ENCODE measurements at places on chromosomes 3 and 15. TPM values are rescaled to one million over a fixed set of nuclear protein-coding genes. Genes with fewer than 3 reads are reported as not detected.

The HTR3E gene
- total RNA-seq: not detected

The KCNAB1 gene
- total RNA-seq: 0.42 TPM

The RARB gene
- total RNA-seq: 2.0 TPM

The RBM6 gene
- total RNA-seq: 72.7 TPM

The OXTR gene
- 4.2 TPM for total RNA-seq

The TPRG1 gene
- 1.4 TPM for total RNA-seq

The AGTR1 gene
- total RNA-seq: 0.30 TPM

The GJD2 gene
- total RNA-seq: 0.07 TPM

The NR2F2 gene
- total RNA-seq: 0.17 TPM

The PFKFB4 gene
- total RNA-seq: 11.4 TPM

The LIPH gene
- total RNA-seq: 0.21 TPM

The TUSC7 gene
- not detected for total RNA-seq

The C2CD4A gene
- total RNA-seq: not detected

The ZDHHC19 gene
- total RNA-seq: 1.8 TPM

The DBR1 gene
- 16.0 TPM for total RNA-seq

The CPNE9 gene
- 0.38 TPM for total RNA-seq

The IL12A gene
- 1.1 TPM for total RNA-seq

The ABTB1 gene
- 4.7 TPM for total RNA-seq

The PSTPIP1 gene
- total RNA-seq: 1.3 TPM

The CHP1 gene
- total RNA-seq: 58.0 TPM

The FAM43A gene
- 5.0 TPM for total RNA-seq

The GOLGA8M gene
- total RNA-seq: not detected

The LCTL gene
- total RNA-seq: 1.9 TPM

The NOX5 gene
- total RNA-seq: not detected

The OSTN gene
- total RNA-seq: not detected

The RLBP1 gene
- not detected for total RNA-seq

The FAM227B gene
- total RNA-seq: 4.9 TPM

The GCSAM gene
- total RNA-seq: not detected

The GOLGA6D gene
- total RNA-seq: 1.1 TPM

The SPSB4 gene
- total RNA-seq: 35.1 TPM

The TLNRD1 gene
- total RNA-seq: 38.4 TPM

The CD276 gene
- 136 TPM for total RNA-seq

The TMEM212 gene
- not detected for total RNA-seq

The CCDC9B gene
- total RNA-seq: 0.18 TPM

The RHCG gene
- total RNA-seq: 0.67 TPM

The CEP97 gene
- total RNA-seq: 9.2 TPM

The IFRD2 gene
- 118 TPM for total RNA-seq

The SUMF1 gene
- 16.9 TPM for total RNA-seq

The PLSCR5 gene
- not detected for total RNA-seq

The RGMA gene
- 34.3 TPM for total RNA-seq

The CCR2 gene
- total RNA-seq: not detected

The SLC6A1 gene
- 1.7 TPM for total RNA-seq

The PML gene
- 23.2 TPM for total RNA-seq

The ZNF148 gene
- 9.7 TPM for total RNA-seq

The REC114 gene
- total RNA-seq: not detected

The CSTA gene
- total RNA-seq: not detected

The CD200 gene
- 49.4 TPM for total RNA-seq

The PATL2 gene
- total RNA-seq: 0.24 TPM

The ELP6 gene
- total RNA-seq: 63.5 TPM

The SLC28A1 gene
- not detected for total RNA-seq

The PIGZ gene
- 1.2 TPM for total RNA-seq
